ENCODE measurements at places on chromosomes 13 and 19. TPM values are rescaled to one million over a fixed set of nuclear protein-coding genes. Genes with fewer than 3 reads are reported as not detected.

- DNase-seq: peak; percentile 83
- no peaks in the 10 kb centered on the region for H3K27me3 ChIP-seq
- peak overlapping the region; percentile 10 for H3K27ac ChIP-seq
These were observed 43.1 kb downstream of the CYP4F22 start for GRCh38 chr19:15551293-15552004.

- no peak overlapping the region for H3K27ac ChIP-seq
- H3K4me1 ChIP-seq: no peaks in the 10 kb centered on the region
- H3K4me3 ChIP-seq: no peak overlapping the region
These were observed 504.9 kb downstream of the DIAPH3 start for GRCh38 chr13:59658738-59659330.

The NKPD1 gene
- 1.00 TPM for total RNA-seq

DNA sequence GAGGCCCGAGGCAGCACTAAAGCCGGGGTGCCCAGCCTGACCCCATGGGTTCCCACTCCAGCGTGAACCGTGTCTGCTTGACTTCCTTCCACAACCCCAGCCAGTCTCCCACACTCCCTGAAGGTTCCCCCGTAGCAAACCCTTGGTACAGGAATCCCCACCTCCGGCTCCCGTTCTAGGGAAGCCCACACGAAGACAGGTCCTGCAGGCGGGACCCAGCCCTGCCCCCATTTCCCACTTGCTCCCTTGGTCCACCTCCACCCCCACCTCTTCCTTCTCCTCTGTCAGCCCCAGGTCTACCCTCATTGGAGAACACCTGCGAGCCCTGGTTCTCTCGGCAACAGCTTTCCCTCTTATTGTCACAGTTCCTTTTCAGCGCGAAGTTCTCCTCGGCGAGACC, 23.9 kb downstream of the C19orf81 start:
- no peak for DNase-seq
- H3K27me3 ChIP-seq: peaks cover 6% of the 10 kb centered on the region
- no peak overlapping the region for H3K27ac ChIP-seq
- H3K4me3 ChIP-seq: no peak overlapping the region

The ERICH4 gene
- total RNA-seq: not detected

The RNF225 gene
- not detected for total RNA-seq

- no peaks in the 10 kb centered on the region for H3K4me1 ChIP-seq
- no peak for DNase-seq
- no peaks in the 10 kb centered on the region for H3K36me3 ChIP-seq
These were observed 32.9 kb downstream of the RXFP2 start for GRCh38 chr13:31772231-31772630.

The TEX26 gene
- total RNA-seq: not detected

The CEACAM21 gene
- total RNA-seq: 26.8 TPM

- no peak overlapping the region for H3K4me3 ChIP-seq
- peaks cover 33% of the 10 kb centered on the region for H3K4me1 ChIP-seq
- H3K27ac ChIP-seq: no peak overlapping the region
- peaks cover 3% of the 10 kb centered on the region for H3K27me3 ChIP-seq
These were observed 110.0 kb downstream of the CRYL1 start for GRCh38 chr13:20415694-20416107.

DNA sequence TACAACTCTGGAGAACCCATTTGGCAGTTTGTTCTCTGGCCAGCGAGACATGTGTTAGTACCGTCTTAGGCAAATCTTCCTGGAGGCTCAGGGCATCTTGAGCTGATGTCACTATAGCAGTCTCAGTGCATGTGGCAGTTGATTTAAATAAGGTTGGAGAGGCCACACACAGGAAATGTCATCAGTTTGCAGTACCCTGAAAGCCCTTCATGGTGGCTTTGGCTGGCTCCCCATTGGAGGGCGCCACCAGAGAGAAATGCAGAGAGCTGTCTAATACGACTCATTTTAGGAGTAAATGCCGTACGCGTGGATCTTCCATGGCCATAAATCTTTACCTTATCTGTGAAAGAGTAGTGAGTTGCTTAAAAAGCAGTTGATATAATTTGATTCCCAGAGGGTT, 163.1 kb downstream of the STK24 start:
- H3K36me3 ChIP-seq: no peaks in the 10 kb centered on the region
- H3K27me3 ChIP-seq: peaks cover 2% of the 10 kb centered on the region
- no peak overlapping the region for H3K4me3 ChIP-seq
- DNase-seq: no peak
- H3K4me1 ChIP-seq: no peaks in the 10 kb centered on the region

The ZNF418 gene
- total RNA-seq: 13.3 TPM

The ZNF177 gene
- total RNA-seq: 0.31 TPM

- no peaks in the 10 kb centered on the region for H3K36me3 ChIP-seq
- H3K27me3 ChIP-seq: no peaks in the 10 kb centered on the region
- no peak for DNase-seq
- H3K4me1 ChIP-seq: no peaks in the 10 kb centered on the region
- H3K4me3 ChIP-seq: no peak overlapping the region
These were observed 6.0 kb downstream of the KANK2 start for GRCh38 chr19:11191273-11191755.
